SK-MEL-5 (cell line): ENCODE measurements at places on chromosomes 12 and 14. TPM values are rescaled to one million over a fixed set of nuclear protein-coding genes. Genes with fewer than 3 reads are reported as not detected.

- DNase-seq = peak; percentile 1
These were observed 3.1 kb downstream of the HOXC13 start for GRCh38 chr12:53941750-53942149.

- DNase-seq = no peak
These were observed 38.3 kb downstream of the FSCB start for GRCh38 chr14:44468771-44469170.

Gene PLEK2
- 0.55 and 0.69 TPM in 2 replicates for total RNA-seq

- DNase-seq = no peak
These were observed 114.3 kb downstream of the TSPAN9 start for GRCh38 chr12:3191450-3191849.

GRCh38 chr12:103956509-103957027, 9.1 kb upstream of the TDG start:
- DNase-seq = no peak

DNA sequence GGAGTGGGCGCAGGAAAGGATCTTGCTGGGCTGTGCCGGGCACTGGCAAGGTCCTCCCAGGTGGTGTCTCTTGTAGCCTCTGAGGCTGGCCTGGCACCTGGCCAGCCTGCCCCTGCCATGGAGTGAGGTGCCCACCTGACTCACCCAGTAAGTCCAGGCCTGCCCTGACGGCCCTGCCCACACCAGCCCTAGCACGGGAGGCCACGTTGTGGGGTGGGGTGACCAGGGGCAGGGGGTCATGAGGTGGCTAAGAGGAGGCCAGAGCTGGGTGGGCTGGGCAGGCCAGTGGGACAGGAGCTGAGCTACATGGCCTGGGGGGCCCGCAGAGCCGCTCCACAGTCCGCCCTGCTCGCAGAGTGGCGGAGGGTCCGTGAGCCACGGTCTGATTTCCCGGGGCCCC, 45.4 kb downstream of the KIF26A start:
- DNase-seq = no peak

DNA sequence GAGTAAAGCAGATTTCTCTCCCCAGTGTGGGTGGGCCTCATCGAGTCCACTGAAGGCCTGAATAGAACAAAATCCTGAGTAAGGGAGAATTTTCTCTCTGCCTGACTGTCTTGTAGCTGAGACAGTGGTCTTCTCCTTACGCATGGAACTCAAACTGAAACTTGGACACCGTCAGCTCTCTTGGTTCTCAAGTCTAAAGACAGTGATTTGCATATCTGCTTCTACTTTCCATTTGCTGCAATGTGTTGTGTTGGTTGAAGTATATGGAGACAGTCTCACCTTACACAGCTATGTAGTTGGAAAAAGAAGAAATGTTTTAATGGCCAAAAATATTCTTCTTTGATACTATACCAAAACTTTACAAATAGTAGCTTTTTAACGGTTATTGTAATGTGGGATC, 160.2 kb upstream of the LMNTD1 start:
- no peak for DNase-seq

GRCh38 chr14:103576371-103577024, 13.7 kb downstream of the COA8 start:
- DNase-seq = peak; percentile 92

Gene CLEC14A
- not detected in 2 replicates for total RNA-seq

DNA sequence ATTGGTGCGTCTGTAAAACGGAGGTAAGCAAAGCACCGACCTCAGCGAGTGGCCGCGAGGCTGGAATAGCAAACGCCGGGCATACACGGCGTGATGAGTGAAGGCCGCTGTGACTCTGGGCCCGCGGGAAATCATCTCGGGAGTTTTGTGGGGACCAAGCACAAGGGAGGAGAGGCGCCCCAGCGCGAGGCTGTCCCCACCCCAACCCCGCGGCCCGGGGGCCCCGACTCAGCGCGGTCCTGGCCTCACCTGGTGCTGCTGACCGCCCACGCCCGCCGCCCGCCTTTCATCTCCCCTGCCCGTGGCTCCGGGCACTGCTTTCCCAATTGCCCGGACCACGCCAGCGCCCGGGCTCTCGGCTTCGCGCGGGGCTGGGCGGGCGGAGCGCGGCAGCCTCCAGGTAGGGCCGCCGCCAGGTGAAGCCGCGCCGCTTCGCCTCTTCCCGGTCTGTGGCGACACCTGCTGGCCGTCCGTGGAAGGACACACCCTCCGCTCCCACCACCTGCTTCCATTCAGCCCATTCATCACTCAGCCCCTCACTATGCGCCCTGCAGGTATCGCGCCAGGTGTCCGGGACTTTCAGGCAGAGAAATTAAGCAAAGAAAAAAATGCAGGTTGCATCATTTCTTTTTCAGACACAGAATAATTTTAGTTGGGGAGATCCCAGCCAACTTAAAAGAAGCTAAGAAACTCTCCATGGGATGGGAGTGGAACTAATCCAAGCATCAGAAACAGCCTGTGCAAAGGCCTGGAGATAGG, 360.4 kb downstream of the MED13L start:
- DNase-seq = peak; percentile 36

GRCh38 chr14:101350021-101350420, 211.3 kb upstream of the DIO3 start:
- no peak for DNase-seq

Gene NXPH4
- 5.1 and 5.4 TPM in 2 replicates for total RNA-seq

- no peak for DNase-seq
These were observed 98.3 kb downstream of the UNC79 start for GRCh38 chr14:93528884-93529558.

DNA sequence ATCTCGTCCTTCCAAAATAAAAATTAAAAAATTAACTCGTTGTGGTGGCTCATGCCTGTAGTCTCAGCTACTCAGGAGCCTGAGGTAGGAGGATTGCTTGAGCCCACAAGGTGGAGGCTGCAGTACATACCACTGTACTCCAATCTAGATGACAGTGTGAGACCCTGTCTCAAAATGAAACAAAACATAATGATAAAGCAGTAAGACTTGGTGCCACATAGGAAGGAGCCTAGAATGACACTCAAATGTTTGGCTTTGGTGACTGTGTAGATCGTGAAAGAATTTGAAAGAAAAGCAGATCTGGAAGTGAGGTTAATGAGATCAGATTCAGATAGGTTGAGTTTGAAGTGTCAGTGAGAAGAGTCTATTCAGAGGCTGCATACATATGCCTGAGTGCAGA, 150.1 kb upstream of the ATP2B1 start:
- no peak for DNase-seq

Gene MUCL1
- not detected in 2 replicates for total RNA-seq

- no peak for DNase-seq
These were observed 15.2 kb upstream of the HECTD1 start for GRCh38 chr14:31222834-31223233.

DNA sequence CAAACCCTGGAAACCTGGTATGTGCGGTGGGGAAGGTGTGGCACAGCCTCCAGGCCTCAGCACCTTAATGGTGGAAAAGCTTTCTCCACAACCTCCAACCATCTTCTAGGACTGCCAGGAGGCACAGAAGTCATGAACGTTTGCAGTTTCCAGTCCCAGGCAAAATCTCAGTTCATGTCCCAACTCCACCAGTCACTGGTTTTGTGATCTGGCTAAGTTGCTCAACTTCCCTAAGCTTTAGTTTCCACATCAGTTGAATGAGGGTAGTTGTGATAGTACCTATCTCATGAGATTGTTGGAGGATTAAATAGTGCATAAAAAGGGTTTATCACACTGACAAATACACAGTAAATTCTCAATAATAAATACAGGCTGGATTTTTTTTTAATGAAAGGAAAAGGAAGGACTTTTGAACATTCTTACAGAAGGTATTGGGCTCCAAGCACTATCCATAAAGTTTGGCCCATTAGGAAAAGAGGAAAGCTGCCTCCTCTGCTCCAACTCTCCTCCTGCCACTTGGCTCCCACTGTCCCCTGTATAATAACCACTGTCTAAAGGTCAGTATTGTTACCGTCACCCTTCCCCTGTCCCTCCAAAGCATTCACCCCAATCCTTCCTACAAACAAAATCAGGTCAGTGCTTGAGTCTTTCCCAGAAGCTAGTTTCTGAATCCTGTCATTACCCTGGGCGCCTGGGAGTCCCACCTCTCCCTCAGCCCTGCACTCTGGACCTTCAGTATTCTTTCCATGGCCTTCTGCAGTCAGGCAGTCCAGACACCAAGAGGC, 6.3 kb downstream of the PCK2 start:
- DNase-seq = no peak

- DNase-seq = no peak
These were observed 18.1 kb downstream of the BDKRB1 start for GRCh38 chr14:96274122-96274521.

DNA sequence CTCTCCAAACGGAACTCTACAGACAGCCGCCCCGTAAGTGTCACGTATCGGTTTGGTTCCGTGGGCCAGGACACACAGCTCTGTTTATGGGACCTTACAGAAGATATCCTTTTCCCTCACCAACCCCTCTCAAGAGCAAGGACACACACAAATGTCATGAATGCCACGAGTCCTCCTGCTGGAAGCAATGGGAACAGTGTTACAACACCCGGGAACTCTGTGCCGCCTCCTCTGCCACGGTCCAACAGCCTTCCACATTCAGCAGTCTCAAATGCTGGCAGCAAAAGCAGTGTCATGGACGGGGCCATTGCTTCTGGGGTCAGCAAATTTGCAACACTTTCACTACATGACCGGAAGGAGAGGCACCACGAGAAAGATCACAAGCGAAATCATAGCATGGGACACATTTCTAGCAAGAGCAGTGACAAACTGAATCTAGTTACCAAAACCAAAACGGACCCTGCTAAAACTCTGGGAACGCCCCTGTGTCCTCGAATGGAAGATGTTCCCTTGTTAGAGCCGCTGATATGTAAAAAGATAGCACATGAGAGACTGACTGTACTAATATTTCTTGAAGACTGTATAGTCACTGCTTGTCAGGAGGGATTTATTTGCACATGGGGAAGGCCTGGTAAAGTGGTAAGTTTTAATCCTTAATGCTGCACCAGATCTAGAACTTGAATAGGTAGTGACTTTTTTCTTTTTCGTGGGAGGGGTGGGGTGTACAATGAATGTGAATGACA, 69.7 kb downstream of the WDR20 start:
- peak; percentile 88 for DNase-seq

GRCh38 chr12:113416091-113416754, 6.0 kb upstream of the SDSL start:
- DNase-seq = peak; percentile 52

DNA sequence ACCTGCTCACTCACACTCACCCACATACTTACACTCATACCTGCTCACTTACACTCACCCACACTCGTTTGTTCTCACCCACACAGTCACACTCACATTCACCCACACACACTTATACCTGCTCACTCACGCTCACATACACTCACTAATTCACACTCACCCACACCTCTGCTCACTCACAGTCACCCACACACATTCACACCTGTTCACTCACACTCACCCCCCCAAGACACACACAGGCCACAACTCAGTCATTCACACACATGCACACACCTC, 436.2 kb downstream of the BCL11B start:
- DNase-seq = no peak

Gene CLEC4C
- not detected in 2 replicates for total RNA-seq

DNA sequence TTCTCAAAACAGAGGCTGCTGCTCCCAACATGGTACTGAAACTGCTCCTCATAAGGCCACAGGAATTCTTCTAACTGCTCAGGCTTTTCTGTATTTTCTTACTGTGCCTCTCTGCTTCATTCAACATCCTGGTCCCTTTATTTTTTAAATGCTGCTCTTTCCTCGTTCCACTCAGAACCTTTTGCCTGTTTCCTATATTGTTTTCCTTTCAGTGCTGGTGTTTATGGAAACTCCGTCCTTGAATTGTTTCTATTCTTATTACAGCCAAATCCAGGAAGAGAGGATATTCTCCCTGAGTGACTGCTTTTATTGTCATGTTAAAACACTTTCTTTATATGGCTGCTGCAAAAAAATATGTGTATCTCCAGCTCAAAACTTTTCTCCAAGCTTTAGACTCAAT, 173.0 kb upstream of the E2F7 start:
- no peak for DNase-seq

DNA sequence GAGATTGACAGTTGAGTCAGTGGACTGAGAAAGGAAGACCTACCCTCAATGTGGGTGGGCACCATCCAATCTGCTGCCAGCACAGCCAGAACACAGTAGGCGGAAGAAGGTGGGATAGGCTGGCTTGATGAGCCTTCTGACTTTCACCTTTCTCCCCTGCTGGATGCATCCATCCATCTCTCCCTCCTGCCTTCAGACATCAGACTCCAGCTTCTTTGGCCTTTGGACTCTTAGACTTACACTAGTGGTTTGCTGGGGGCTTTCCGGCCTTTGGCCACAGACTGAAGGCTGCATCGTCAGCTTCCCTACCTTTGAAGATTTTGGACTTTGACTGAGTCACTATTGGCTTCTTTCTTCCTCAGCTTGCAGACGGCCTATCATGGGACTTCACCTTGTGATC, 456.5 kb upstream of the MIS18BP1 start:
- DNase-seq = peak; percentile 67

DNA sequence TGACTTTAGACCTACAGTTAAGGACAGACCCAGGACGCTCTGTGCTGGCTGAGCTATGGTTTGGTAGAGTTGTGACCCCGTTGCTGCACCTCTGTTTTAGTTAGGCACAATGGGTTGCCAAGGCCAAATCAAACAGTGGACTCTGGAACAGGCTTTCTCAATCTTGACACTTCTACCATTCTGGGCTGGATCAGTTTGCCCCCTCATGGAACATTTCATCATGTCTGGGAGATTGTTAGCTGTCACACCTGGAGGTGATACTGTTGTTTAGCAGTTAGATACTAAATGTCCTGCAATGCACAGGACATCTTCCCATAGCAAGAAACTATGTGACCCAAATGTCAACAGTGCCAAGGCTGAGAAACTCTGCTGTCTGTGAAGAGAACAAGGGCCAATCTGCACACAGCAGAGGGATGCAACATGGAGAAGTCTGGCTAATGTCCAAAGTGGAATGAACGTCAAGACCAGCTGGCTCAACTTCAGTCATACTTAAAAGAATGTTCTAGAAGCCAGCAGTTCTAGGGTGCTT, 65.6 kb upstream of the DICER1 start:
- DNase-seq = no peak

Gene EIF2B1
- 55.4 and 76.6 TPM in 2 replicates for total RNA-seq

DNA sequence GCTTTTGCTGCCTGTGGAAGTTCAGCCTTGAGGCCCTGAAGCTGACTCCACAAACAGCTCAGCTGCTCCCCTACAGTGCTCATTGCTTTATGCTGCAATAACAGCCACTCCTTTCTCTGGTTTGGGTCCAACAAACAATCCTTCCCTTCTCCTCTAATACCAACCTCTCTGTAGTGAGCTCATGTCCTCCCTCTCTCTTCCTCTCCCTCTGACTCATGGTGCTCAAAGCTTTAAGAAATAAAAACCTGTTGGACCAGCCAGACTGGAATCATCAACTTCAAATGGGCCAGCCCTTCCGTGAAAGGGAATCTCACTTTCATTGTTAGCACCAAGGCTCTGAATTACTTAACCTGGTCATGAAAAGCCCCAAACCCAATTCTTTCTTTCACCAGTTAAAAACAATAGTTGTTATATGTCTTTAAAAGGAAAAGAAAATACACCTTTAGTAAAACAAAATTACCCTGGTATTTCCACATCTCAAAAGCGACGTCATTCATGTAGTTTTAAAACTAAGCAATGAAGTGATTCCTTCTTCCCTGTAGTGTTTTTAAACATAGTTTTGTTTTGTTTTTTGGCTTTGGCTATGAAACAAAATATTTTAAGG, 126.4 kb downstream of the DUSP6 start:
- peak; percentile 46 for DNase-seq

- no peak for DNase-seq
These were observed 21.4 kb upstream of the HECTD1 start for GRCh38 chr14:31229009-31229408.

Gene SLCO1B1
- total RNA-seq = not detected in 2 replicates
